A673 (cell line): ENCODE measurements at places on chromosomes 11 and 22. TPM values are rescaled to one million over a fixed set of nuclear protein-coding genes. Genes with fewer than 3 reads are reported as not detected.

CDC42EP1 gene
- total RNA-seq = 1.1 and 1.6 TPM in 2 replicates

RAC2 gene
- total RNA-seq = 4.0 and 5.8 TPM in 2 replicates

LYVE1 gene
- total RNA-seq = 0.11 and 0.15 TPM in 2 replicates

CCDC188 gene
- total RNA-seq = not detected in 2 replicates

PHF21B gene
- 13.2 and 17.9 TPM in 2 replicates for total RNA-seq

FADS2 gene
- total RNA-seq = 1,097 and 1,272 TPM in 2 replicates

TPBGL gene
- 0.24 and 0.41 TPM in 2 replicates for total RNA-seq

DUSP18 gene
- total RNA-seq = 5.2 and 5.4 TPM in 2 replicates

ANGPTL5 gene
- total RNA-seq = not detected in 2 replicates

GRM5 gene
- not detected in 2 replicates for total RNA-seq

STX3 gene
- total RNA-seq = 10.1 and 16.0 TPM in 2 replicates

HBG1 gene
- total RNA-seq = not detected in 2 replicates

RIMBP3B gene
- total RNA-seq = 0.87 and 1.0 TPM in 2 replicates

RTN4RL2 gene
- total RNA-seq = 5.2 and 7.0 TPM in 2 replicates

OR2D2 gene
- not detected in 2 replicates for total RNA-seq

HOATZ gene
- total RNA-seq = 0.58 TPM in 1 of 2 replicates, not detected in the other

INPPL1 gene
- 104 and 141 TPM in 2 replicates for total RNA-seq

DNAJC4 gene
- total RNA-seq = 20.2 and 23.9 TPM in 2 replicates

TIGD3 gene
- total RNA-seq = 2.3 and 3.5 TPM in 2 replicates

SDF2L1 gene
- total RNA-seq = 50.1 and 55.3 TPM in 2 replicates

E2F8 gene
- 14.6 and 19.5 TPM in 2 replicates for total RNA-seq

CDC42BPG gene
- 4.6 and 6.6 TPM in 2 replicates for total RNA-seq

SHISAL1 gene
- 1.8 and 2.5 TPM in 2 replicates for total RNA-seq

HTR3A gene
- total RNA-seq = not detected in 2 replicates

PRRG4 gene
- 2.9 and 3.8 TPM in 2 replicates for total RNA-seq

TRIM6 gene
- 0.13 and 0.52 TPM in 2 replicates for total RNA-seq

CDON gene
- 25.3 and 31.0 TPM in 2 replicates for total RNA-seq

OR8G1 gene
- not detected in 2 replicates for total RNA-seq

PISD gene
- 39.0 and 40.8 TPM in 2 replicates for total RNA-seq

UBTFL1 gene
- total RNA-seq = not detected in 2 replicates

LRRC32 gene
- total RNA-seq = not detected in 2 replicates

FXYD6 gene
- total RNA-seq = 12.2 and 12.9 TPM in 2 replicates

OR5B21 gene
- not detected in 2 replicates for total RNA-seq

CALCA gene
- total RNA-seq = 1.0 and 2.2 TPM in 2 replicates
